HT1080 (cell line): ENCODE measurements at places on chromosomes 4 and X. TPM values are rescaled to one million over a fixed set of nuclear protein-coding genes. Genes with fewer than 3 reads are reported as not detected.

Gene RIPPLY1
- 0.20 TPM in 1 of 2 replicates, not detected in the other for total RNA-seq

Gene FGA
- not detected in 2 replicates for total RNA-seq

Gene GAB3
- 6.9 and 17.5 TPM in 2 replicates for total RNA-seq

Gene KCNE5
- total RNA-seq: 0.48 TPM in 1 of 2 replicates, not detected in the other

Gene CLDN34
- not detected in 2 replicates for total RNA-seq

Gene SLC10A3
- 26.9 and 28.0 TPM in 2 replicates for total RNA-seq

Gene VBP1
- 53.7 and 55.9 TPM in 2 replicates for total RNA-seq

Gene NCAPG
- 71.6 and 79.6 TPM in 2 replicates for total RNA-seq

Gene SMIM20
- total RNA-seq: 44.5 and 53.5 TPM in 2 replicates

Gene PNMA6F
- not detected in 2 replicates for total RNA-seq

Gene MAGEE1
- total RNA-seq: 0.73 and 1.2 TPM in 2 replicates

Gene F8A2
- total RNA-seq: not detected in 2 replicates

Gene CPZ
- total RNA-seq: not detected in 2 replicates

Gene KLHL15
- total RNA-seq: 8.4 and 8.5 TPM in 2 replicates

Gene PNMA5
- total RNA-seq: not detected in 2 replicates

Gene APEX2
- 25.2 and 31.5 TPM in 2 replicates for total RNA-seq

Gene ASB11
- total RNA-seq: not detected in 2 replicates

Gene TCEAL2
- 0.17 and 0.37 TPM in 2 replicates for total RNA-seq

Gene ARSD
- total RNA-seq: 1.0 and 5.1 TPM in 2 replicates

Gene PDGFRA
- not detected in 2 replicates for total RNA-seq

Gene G3BP2
- 86.0 and 115 TPM in 2 replicates for total RNA-seq

Gene ZFYVE28
- total RNA-seq: 5.0 and 5.4 TPM in 2 replicates

Gene CCKAR
- total RNA-seq: not detected in 2 replicates

Gene TMPRSS11A
- not detected in 2 replicates for total RNA-seq

Gene NUDT9
- 11.0 and 14.0 TPM in 2 replicates for total RNA-seq

Gene NXF3
- 0.85 and 1.1 TPM in 2 replicates for total RNA-seq

Gene CTAG1A
- total RNA-seq: 130 and 312 TPM in 2 replicates

Gene TBC1D1
- 127 and 129 TPM in 2 replicates for total RNA-seq

Gene PRIMPOL
- 23.1 and 26.1 TPM in 2 replicates for total RNA-seq

Gene DCTD
- total RNA-seq: 99.3 and 113 TPM in 2 replicates

Gene CYLC1
- not detected in 2 replicates for total RNA-seq

Gene HMGN5
- total RNA-seq: 0.40 TPM in 1 of 2 replicates, not detected in the other

Gene FRMPD4
- total RNA-seq: 0.19 and 0.37 TPM in 2 replicates

Gene TEX13C
- total RNA-seq: 0.14 TPM in 1 of 2 replicates, not detected in the other

Gene USP26
- total RNA-seq: 19.4 and 20.9 TPM in 2 replicates

Gene IL3RA
- total RNA-seq: not detected in 2 replicates

Gene FREM3
- total RNA-seq: not detected in 2 replicates

Gene GYPA
- not detected in 2 replicates for total RNA-seq

Gene SORBS2
- total RNA-seq: 9.3 and 14.6 TPM in 2 replicates

Gene RBM47
- 1.2 and 1.5 TPM in 2 replicates for total RNA-seq

Gene AREG
- total RNA-seq: 1.4 and 1.9 TPM in 2 replicates

Gene SORCS2
- total RNA-seq: 1.6 and 5.4 TPM in 2 replicates

Gene CXorf49B
- not detected in 2 replicates for total RNA-seq
